ENCODE measurements at places on chromosomes 1 and 21. TPM values are rescaled to one million over a fixed set of nuclear protein-coding genes. Genes with fewer than 3 reads are reported as not detected.

DNA sequence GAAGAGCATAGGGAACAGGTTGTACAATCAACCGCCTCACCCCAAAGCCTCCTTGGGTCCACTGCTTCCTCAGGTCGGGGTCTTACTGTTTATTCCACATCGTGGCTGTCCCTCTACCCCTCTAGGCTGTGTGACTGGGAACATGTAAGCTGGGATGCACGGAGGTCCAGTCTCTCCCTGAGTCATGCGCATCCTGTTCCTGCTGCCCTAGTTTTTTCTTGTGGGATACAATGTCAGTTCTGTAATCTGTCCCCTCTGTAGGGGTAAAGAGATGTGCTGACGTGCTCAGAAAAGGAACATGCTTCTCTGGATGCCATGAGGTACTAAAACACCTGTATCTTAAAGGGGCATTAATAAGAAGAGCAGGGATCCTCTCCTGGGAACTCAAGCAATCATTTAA, 66.2 kb downstream of the SLC45A1 start:
- H3K27me3 ChIP-seq, result no peaks in the 10 kb centered on the region
- DNase-seq, result no peak
- H3K27ac ChIP-seq, result no peak overlapping the region
- H3K4me3 ChIP-seq, result no peak overlapping the region
- no peaks in the 10 kb centered on the region for H3K36me3 ChIP-seq
- peaks cover 3% of the 10 kb centered on the region for H3K4me1 ChIP-seq

DNA sequence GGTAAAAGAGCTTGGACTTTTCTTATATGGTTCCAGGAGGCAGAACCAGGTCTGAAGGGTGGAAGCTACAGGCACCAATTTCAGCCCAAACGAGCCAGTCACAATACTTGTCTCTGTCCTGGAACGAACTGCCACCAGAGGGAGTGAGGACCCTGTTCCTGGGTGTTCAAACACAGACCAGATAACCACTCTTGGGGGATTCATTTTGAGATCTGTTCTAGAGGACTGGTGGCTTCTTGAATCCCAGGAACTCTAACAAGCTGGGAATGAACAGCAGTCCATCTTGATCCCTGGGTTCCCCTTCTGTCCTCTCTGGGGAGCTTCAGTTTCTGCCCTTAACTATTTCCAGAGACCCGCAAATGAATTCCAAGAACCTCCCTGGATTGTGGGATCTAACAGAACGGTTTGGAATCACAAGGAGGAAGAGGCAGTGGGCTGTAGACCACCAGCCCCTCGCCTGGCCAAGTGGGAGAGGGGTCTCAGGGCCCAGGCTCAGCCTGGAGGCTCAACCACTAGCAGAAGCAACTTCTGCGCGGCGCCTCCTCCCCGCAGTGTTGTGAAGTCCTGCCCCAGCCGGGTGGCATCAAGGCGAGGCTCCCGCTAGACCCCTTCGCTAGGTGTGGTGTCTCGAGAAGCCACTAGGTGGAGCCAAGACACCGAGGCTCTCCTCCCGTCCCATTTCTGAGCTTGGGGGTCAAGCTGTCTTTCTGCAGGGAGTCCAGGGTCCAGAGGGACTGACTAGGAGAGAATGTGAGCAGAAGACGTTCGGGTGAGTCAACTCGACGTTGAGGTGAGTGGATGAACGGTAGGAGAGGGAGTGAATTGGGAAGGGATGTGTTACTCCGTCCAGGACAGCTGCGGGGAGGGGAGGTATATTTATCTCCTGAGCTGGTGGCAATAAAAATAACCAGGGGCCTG, 12.1 kb upstream of the NES start:
- no peak overlapping the region for H3K4me3 ChIP-seq
- no peaks in the 10 kb centered on the region for H3K36me3 ChIP-seq
- no peak overlapping the region for H3K27ac ChIP-seq
- peak; percentile 72 for DNase-seq
- H3K4me1 ChIP-seq, result peaks cover 7% of the 10 kb centered on the region

- H3K36me3 ChIP-seq, result no peaks in the 10 kb centered on the region
- no peak for DNase-seq
Measured at GRCh38 chr1:99018313-99018712, 13.7 kb upstream of the PLPPR5 start.

DNA sequence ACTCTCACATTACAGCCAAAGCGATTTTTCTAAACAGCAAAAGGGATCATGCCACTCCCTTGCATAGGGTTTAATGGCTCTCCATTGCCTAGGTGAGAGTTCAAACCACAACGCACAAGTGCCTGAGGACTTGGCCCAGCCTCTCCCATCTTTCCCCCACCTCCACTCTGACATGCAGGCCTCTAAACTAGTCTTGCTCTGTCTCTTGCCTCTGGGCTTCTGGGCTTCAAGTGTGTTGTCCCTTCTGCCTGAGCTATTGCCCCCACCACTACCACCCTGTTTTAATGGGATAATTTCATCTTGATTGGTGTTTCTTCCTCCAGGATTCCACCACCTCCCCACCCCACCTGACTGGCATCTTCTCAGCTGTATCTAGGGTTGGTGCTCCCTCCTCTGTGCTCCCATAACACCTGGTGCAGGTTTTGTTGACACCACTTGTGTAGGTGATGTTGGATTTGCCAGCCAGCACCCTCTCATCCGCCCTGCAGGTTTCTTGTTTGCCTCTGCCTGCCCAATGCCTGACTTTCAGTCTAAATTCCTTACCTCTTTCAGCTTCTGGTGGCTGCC, 2.7 kb upstream of the ZBTB21 start:
- no peak overlapping the region for H3K4me3 ChIP-seq
- no peak overlapping the region for H3K27ac ChIP-seq
- H3K4me1 ChIP-seq, result no peaks in the 10 kb centered on the region
- H3K36me3 ChIP-seq, result no peaks in the 10 kb centered on the region
- no peak for DNase-seq

GRCh38 chr1:242086093-242086492, 87.2 kb upstream of the MAP1LC3C start:
- no peaks in the 10 kb centered on the region for H3K36me3 ChIP-seq
- H3K4me1 ChIP-seq, result no peaks in the 10 kb centered on the region
- no peak overlapping the region for H3K4me3 ChIP-seq
- no peak for DNase-seq
- H3K27ac ChIP-seq, result no peak overlapping the region

DNA sequence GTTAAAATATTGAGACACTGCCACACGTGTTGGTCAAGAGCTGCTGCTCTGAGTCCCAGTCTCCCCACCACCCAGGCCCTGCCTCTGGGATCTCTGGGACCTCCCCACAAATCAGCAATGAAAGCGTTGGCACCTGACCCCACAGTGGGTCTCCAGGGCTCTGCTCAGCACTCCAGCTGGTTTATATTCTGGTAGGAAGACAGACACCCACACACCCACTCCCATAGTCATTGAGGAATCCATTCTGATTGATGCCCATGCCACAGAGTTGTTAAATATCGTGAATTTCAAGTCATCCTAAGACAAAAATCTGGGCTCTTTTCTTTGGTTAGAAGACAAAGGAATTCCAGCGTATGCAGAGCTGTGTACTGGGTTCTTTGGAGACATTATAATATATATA, 91.6 kb downstream of the KIF26B start:
- H3K4me3 ChIP-seq, result no peak overlapping the region
- no peak overlapping the region for H3K27ac ChIP-seq
- no peaks in the 10 kb centered on the region for H3K4me1 ChIP-seq
- DNase-seq, result no peak
- no peaks in the 10 kb centered on the region for H3K27me3 ChIP-seq

GRCh38 chr1:99737016-99737415, 29.4 kb downstream of the FRRS1 start:
- no peaks in the 10 kb centered on the region for H3K27me3 ChIP-seq
- no peak overlapping the region for H3K4me3 ChIP-seq
- peak; percentile 37 for DNase-seq
- no peak overlapping the region for H3K27ac ChIP-seq
- H3K4me1 ChIP-seq, result no peaks in the 10 kb centered on the region
- H3K36me3 ChIP-seq, result no peaks in the 10 kb centered on the region

- no peak for DNase-seq
- no peak overlapping the region for H3K4me3 ChIP-seq
- no peaks in the 10 kb centered on the region for H3K4me1 ChIP-seq
- no peaks in the 10 kb centered on the region for H3K36me3 ChIP-seq
Measured at GRCh38 chr21:29860346-29860745, 79.5 kb downstream of the GRIK1 start.

GRCh38 chr1:243849421-243850201, 432 bp downstream of the AKT3 start:
- peak overlapping the region; percentile 87 for H3K27ac ChIP-seq
- peak overlapping the region; percentile 64 for H3K4me3 ChIP-seq
- H3K4me1 ChIP-seq, result no peaks in the 10 kb centered on the region
- peak; percentile 25 for DNase-seq
- peaks cover 11% of the 10 kb centered on the region for H3K27me3 ChIP-seq

DNA sequence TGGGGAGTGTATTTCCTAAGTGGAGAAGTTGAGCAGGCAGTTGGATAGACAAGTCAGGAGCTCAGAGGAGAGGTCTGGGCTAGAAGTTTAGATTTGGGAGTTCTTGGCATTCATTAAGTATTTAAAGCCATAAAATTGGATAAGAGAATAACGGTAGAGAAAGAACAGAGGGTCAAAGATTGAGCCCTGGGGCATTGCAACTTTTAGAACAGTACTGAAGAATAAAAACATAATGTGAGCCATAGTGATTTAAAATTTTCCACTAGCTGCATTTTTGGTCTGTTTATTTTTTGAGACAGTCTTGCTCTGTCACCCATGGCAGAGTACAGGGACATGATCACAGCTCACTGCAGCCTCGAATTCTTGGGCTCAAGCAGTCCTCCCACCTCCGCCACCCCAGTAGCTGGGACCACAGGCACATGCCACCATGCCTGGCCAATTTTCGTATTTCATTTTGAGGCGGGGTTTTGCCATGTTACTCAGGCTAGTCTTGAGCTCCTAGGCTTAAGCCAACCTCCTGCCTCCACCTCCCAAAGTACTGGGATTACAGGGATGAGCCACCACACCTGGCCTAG, 85.9 kb upstream of the SOX13 start:
- no peaks in the 10 kb centered on the region for H3K36me3 ChIP-seq
- H3K4me3 ChIP-seq, result no peak overlapping the region
- H3K27me3 ChIP-seq, result no peaks in the 10 kb centered on the region
- DNase-seq, result no peak

DNA sequence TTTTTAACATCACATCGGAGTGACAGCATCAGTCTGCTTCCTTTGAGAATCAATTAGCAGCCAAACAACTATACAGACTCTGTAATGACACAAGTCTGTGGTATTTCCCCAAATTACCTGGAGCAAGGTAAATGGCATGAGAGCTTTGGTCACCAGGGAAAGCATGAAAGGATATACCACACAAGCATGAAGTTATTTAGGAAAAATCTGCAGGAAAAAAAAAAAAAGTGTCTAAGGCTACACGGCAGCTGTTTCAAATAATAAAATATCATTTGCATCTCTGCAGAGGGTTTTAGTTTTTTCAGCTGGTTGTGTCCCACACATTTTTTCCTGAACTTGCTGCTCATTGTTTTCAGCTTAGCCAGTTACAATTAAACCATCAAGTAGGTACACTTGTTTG, 234.7 kb downstream of the TTLL7 start:
- H3K27me3 ChIP-seq, result no peaks in the 10 kb centered on the region
- H3K36me3 ChIP-seq, result no peaks in the 10 kb centered on the region
- no peak overlapping the region for H3K4me3 ChIP-seq

GRCh38 chr1:50368179-50369007, 54.9 kb downstream of the DMRTA2 start:
- H3K36me3 ChIP-seq, result no peaks in the 10 kb centered on the region
- no peaks in the 10 kb centered on the region for H3K4me1 ChIP-seq
- H3K27ac ChIP-seq, result no peak overlapping the region
- H3K27me3 ChIP-seq, result peaks cover 7% of the 10 kb centered on the region

DNA sequence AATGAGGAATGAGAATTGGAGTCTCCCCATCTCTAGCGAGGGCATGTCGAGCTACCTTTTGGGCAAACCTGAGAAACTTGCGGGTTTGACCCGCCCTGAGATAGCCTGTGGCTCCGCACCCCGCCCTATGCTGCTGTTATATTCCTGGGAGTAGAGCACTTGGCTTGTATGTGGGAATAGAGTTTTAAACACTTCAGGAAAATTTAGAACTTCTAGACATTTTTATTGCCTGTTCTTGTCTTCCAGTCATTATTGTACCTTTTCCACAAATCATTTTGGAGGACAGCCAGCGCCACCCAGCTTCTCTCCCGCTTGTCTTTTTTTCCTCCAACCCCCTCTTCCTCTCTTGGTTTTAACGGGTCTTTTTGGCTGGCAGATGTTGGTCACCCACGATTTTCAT, 738 bp downstream of the GNPAT start:
- no peaks in the 10 kb centered on the region for H3K36me3 ChIP-seq
- peak overlapping the region; percentile 80 for H3K27ac ChIP-seq
- H3K4me3 ChIP-seq, result peak overlapping the region; percentile 81
- peak; percentile 69 for DNase-seq
- peaks cover 13% of the 10 kb centered on the region for H3K4me1 ChIP-seq
- H3K27me3 ChIP-seq, result no peaks in the 10 kb centered on the region

DNA sequence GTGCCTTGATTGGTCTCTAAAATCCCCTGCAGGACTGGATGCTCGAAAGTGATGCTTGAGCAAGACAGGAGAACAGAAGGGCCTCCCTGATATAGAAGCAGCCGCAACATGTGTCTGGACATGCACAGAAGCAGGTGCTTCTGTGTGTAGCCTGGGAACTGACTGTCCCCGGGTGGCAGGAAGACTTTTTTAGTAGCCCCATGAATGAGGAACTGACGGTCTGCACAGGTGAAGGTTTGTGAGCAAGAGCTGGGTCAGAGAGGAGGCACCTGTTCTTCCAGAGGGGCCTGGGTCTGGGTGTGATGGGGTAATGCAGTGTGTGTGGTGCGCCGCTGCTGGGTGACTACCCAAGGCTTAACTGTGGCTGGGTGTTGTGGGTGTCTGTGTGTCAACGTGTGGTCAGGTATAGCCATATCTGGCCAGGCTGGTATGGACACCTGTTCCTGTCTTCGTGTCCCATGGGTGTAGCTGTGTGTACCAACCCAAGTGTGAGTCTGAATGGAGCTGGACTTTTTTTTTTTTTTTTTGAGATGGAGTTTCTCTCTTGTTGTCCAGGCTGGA, 39.1 kb upstream of the FOXO6 start:
- H3K27me3 ChIP-seq, result no peaks in the 10 kb centered on the region
- no peak for DNase-seq

The NR1I3 gene
- total RNA-seq, result not detected

The VWA5B1 gene
- 0.30 TPM for total RNA-seq

The CHML gene
- total RNA-seq, result 10.6 TPM

The LAPTM5 gene
- total RNA-seq, result 15.8 TPM

The ZBTB21 gene
- 10.2 TPM for total RNA-seq

The KAZN gene
- total RNA-seq, result 9.8 TPM

The DEPDC1 gene
- 6.1 TPM for total RNA-seq

The MX2 gene
- total RNA-seq, result 2.5 TPM

The OR2L3 gene
- not detected for total RNA-seq

The GBP2 gene
- 81.0 TPM for total RNA-seq

The HPCA gene
- total RNA-seq, result 3.0 TPM

The TMEM240 gene
- 0.91 TPM for total RNA-seq

The TNFRSF25 gene
- total RNA-seq, result 33.1 TPM

All from colonic mucosa (tissue), 4 donors.